ENCODE measurements at places on chromosomes 2 and 18.

GRCh38 chr2:106189764-106190468, 4.2 kb downstream of the UXS1 start:
- DNase-seq: no peak

GRCh38 chr2:150429384-150429961, 58.0 kb downstream of the RND3 start:
- DNase-seq: no peak

DNA sequence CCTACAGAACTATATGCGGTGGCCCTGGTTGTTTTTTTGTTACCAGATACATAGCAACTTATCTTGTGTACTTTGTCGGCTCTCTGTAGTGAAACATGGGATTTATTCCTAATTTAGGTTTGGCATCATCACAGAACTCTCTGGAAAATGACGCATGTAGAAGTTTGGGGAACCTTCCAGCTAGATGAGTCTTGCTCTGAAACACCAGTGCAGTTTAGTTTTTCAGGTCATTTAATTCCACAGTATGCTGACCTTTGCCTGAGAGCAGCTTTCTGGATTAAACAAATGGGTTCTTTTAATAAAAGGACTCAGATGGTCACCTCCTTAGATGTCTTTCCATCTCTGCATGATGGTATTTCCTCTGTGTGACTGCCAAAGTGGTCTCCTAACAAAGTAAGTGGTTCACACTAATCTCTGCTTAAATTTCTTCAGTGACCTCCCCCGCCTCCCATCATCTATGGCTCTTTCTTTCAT, 39.9 kb downstream of the MYO3B start:
- DNase-seq: no peak

GRCh38 chr18:13261661-13262357, 43.2 kb downstream of the LDLRAD4 start:
- DNase-seq: peak; percentile 24

GRCh38 chr18:50902797-50903196, 23.9 kb downstream of the ME2 start:
- DNase-seq: no peak

DNA sequence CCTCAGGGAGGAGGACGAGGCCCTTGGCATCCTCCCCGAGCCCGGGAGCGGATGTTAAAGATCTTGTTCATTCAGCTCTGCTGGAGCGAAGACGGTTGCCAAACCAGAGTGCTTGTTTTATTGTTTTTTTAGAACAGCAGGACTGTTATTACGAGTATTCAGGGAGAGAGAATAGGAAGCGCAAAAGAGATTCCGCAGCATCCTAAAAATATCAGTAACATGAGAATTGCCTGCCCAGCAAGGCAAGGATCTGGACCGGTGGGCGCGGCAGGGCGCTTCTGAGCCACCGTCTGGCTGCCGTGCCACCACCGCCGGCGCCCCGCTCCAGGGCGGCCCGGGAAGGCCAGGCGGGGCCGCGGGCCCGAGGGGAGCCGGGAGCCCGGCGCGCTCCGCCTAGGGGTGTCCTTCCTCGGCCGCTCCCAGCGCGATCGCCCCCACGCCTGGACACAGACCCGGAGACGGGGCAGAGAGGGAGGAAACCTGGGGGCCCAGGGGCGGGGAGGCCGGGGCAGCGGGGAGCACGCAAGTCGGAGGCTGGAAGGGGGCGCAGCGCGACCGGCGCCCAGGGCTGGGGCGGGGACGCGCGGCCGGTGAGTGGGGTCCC, 843 bp downstream of the CYS1 start:
- DNase-seq: no peak

GRCh38 chr2:213537579-213537978, 253.3 kb downstream of the SPAG16 start:
- no peak for DNase-seq
